MG63 (cell line): ENCODE measurements at places on chromosomes 6 and 20. TPM values are rescaled to one million over a fixed set of nuclear protein-coding genes. Genes with fewer than 3 reads are reported as not detected.

MCM8 gene
- total RNA-seq, result 11.1 and 15.9 TPM in 2 replicates

GRM1 gene
- total RNA-seq, result 0.05 and 0.20 TPM in 2 replicates

TPX2 gene
- total RNA-seq, result 123 and 139 TPM in 2 replicates

MLN gene
- total RNA-seq, result not detected in 2 replicates

OTOR gene
- not detected in 2 replicates for total RNA-seq

PPP1R14C gene
- total RNA-seq, result 3.3 and 3.6 TPM in 2 replicates

TGM6 gene
- total RNA-seq, result not detected in 2 replicates

SPINT4 gene
- not detected in 2 replicates for total RNA-seq

BNIP5 gene
- total RNA-seq, result not detected in 2 replicates

HLA-DQB2 gene
- total RNA-seq, result not detected in 2 replicates
